Endodermal cell (in vitro differentiated cells): ENCODE measurements at places on chromosomes 7 and 10. TPM values are rescaled to one million over a fixed set of nuclear protein-coding genes. Genes with fewer than 3 reads are reported as not detected.

The DENND2A gene
- 27.0 and 28.5 TPM in 2 replicates for total RNA-seq

The SFTPA1 gene
- total RNA-seq, result not detected in 2 replicates

The SFXN2 gene
- total RNA-seq, result 18.8 to 30.5 TPM (median 29.1 TPM) in 3 replicates

The CTBP2 gene
- 53.2 to 79.6 TPM (median 75.3 TPM) in 3 replicates for total RNA-seq

The KLF14 gene
- total RNA-seq, result not detected in 2 replicates

The ZNF33A gene
- total RNA-seq, result 43.4 and 45.9 TPM in 2 replicates

The NXPH1 gene
- total RNA-seq, result not detected in 3 replicates
